ENCODE measurements at places on chromosomes 2 and 18.

GRCh38 chr2:217513258-217513657, 489.5 kb downstream of the TNS1 start:
- no peak for DNase-seq

DNA sequence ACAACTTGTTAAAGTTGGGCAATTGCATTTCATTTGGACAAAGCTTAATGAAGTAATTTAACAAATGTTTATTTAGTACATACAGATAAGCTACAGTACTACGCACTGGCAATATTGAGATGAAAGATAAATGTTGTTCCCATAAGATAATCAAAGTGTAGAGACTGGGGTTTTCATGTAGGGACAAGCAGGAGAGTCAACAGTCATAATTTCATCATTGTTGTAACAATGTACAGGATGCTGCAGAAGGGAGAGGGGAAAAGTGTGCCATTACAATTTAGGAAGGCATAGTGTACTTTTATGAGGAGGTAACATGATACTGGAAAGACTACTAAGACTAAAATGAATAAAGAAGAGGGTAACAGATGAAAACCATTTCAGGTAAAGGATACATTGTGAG, 441.6 kb downstream of the ERBB4 start:
- no peak for DNase-seq

GRCh38 chr18:37476611-37477295, 88.8 kb downstream of the CELF4 start:
- no peak for DNase-seq

DNA sequence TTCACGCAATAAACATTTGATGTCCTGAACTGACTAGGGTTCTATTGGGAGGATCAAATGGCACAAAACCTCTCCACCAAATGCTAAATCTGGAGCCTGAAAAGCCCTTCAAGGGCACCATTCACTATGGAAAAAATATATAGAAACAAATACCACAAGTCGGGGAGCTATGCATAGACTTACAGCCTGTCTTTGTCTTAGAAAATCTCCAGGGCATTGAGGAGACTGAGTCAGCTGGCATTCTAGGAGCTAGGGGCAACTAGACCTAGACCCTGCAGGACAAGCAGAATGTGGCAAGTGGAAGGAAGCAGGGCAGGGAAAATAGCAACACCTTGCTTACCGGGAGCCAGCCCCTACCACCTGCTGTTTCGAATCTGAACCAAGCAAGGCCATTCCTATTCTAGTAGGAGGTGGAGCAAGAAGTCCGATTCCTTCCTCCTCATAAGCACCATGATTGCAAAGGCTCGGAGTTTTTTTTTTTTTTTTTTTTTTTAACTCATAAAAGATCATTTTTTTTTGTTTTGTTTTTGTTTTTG, 77.8 kb downstream of the DDX1 start:
- DNase-seq = no peak

- no peak for DNase-seq
Observed at GRCh38 chr2:19979932-19980331, 10.0 kb downstream of the WDR35 start.

DNA sequence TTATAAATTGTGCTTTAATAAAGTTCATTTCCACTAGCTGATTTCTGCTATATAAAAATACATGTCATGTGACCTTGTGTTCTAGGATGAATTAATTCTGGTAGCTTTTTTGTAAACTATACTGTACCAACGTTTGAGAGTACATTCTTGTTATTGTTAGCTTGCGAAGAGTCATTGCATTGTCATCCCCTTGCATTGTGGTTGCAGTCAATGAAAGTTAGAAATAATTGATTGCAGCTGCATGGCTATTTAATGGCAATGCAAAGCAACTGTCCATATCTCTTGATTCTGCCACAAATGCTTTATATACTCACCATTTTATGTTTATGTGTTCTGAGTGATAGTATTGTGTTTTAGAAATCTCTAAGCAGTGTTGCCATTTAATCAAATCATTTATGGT, 91.6 kb downstream of the ZNF407 start:
- no peak for DNase-seq

DNA sequence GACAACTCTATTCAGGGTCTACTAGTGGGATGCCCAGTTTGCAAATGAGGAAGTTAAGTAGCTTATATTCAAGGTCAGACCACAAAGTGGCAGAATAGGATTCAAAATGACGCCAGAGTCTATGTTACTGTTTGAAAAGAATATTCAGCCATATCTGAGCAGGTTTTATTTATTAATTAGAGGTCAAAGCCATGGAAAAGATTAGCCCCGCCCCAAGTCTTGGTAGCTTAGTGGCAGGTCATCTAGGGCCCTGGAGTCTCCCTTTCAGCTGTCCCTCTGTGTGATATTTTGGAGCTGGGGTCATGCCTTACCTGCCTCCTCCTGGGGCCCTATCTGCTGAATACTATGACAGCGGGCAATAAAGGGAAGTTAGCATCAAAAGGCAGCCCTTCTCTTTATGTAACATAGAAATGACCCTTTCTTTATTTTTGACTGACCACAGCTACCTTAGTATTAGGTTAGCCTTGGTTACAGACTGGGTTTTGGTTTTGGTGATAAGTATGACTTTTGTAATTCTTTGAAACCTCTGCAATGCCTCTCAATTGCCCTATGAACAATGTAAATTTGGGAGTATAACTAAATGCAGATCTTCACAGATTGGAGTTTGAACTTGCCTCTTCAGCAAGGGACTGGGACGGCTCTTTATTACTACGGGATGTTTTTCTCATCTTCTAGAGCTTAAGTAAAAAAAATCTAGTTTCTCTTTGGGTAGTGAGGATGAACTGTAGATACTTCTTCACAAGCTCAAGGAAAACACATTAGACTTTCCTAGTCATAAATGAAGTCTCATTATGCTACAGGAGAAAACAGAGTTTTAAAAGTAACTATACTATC, 153.0 kb upstream of the ITGA4 start:
- DNase-seq = no peak

- no peak for DNase-seq
Observed at GRCh38 chr18:76374330-76375281, 120.4 kb downstream of the ZNF516 start.

Measured in Calu3 (cell line).